CD4-positive, CD25-positive, alpha-beta regulatory T cell (primary cell): ENCODE measurements at places on chromosomes 2 and 18. TPM values are rescaled to one million over a fixed set of nuclear protein-coding genes. Genes with fewer than 3 reads are reported as not detected.
A peak's percentile ranks its signal among the peaks of the same experiment; 100 is the strongest.

DNA sequence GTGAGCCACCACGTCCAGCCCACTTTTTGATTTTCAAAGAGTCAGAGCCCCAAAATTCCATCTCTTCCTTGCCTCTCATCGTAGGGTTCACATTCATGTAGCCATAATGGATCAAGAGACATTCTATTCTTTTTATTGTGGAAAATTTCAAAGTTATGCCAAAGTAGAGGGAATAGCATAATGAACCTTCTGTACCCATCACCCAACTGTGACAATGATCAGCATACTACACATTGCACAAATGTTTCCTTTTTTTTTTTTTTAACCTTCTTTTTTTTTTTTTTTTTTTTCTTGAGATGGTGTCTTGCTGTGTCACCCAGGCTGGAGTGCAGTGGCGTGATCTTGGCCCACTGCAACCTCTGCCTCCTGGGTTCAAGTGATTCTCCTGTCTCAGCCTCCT is 162.4 kb downstream of the EML6 start:
- peaks cover 4% of the 10 kb centered on the region for H3K27me3 ChIP-seq
- no peaks in the 10 kb centered on the region for H3K4me1 ChIP-seq
- no peak overlapping the region for H3K4me3 ChIP-seq
- no peak for DNase-seq

DNA sequence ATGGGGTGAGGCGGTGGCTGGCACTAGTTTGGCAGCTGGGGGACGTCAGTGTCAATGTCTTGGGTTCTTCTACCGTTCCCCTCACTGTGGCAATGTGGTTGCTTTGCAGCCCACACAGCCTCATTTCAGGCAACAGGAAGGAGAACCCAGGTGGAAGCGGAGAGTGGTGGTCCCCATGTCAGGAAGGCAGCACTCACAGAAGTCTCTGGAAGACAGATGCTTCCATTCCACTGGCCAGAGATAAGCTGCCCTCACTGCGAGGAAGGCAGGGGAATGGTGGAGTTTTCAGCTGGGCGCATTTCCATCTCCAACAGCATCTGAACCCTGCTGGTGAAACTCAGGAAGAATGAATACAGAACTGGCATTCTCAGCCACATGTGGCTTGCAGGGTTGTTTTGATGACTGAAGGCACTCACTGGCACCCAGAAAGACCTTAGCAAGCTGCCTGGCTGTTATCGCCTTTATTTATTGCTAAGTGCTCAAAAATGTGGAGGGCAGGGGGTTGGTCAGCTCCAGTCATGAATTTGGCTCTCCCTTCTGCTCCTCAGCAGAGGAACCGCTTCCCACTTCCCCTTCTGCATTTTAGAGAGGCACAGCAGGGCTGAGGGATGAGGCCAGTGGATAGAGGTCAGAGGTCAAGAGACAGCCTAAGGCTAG is 19.4 kb downstream of the KCNIP3 start:
- no peak overlapping the region for H3K4me3 ChIP-seq
- no peaks in the 10 kb centered on the region for H3K36me3 ChIP-seq
- no peak overlapping the region for H3K27ac ChIP-seq

GRCh38 chr18:56787390-56787789 is 136.2 kb downstream of the WDR7 start:
- H3K27me3 ChIP-seq, result no peaks in the 10 kb centered on the region
- no peaks in the 10 kb centered on the region for H3K4me1 ChIP-seq
- H3K27ac ChIP-seq, result no peak overlapping the region
- no peak for DNase-seq
- H3K4me3 ChIP-seq, result no peak overlapping the region

GRCh38 chr2:137654046-137654445 is 310.2 kb upstream of the HNMT start:
- no peaks in the 10 kb centered on the region for H3K36me3 ChIP-seq
- no peak for DNase-seq
- H3K27me3 ChIP-seq, result no peaks in the 10 kb centered on the region
- no peak overlapping the region for H3K4me3 ChIP-seq
- H3K27ac ChIP-seq, result no peak overlapping the region

GRCh38 chr2:197307933-197308521 is 2.6 kb downstream of the ANKRD44 start:
- H3K27ac ChIP-seq, result peak overlapping the region; percentile 88
- no peaks in the 10 kb centered on the region for H3K27me3 ChIP-seq
- H3K36me3 ChIP-seq, result no peaks in the 10 kb centered on the region
- no peak for DNase-seq
- H3K4me1 ChIP-seq, result peaks cover 69% of the 10 kb centered on the region
- H3K4me3 ChIP-seq, result peak overlapping the region; percentile 96

DNA sequence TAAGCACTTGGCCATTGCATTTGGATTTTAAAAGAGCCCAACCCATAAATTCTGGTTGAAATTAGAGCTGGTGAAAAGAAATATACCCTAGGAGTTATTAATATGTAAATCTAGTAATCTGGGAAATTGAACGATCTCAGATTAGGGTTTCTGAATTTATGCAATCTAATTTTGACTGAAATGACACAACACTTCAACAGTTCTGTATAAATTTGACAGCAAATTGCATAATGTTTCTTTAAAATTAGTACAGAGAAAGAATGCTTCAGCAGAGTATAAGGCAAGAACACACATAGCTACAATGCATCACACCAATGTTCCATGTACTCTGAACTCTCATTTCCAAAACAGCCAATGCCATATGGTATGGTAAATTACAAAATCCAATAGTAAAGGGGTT is 201.5 kb upstream of the ITGA4 start:
- H3K4me3 ChIP-seq, result no peak overlapping the region
- no peaks in the 10 kb centered on the region for H3K4me1 ChIP-seq
- no peak for DNase-seq
- H3K27ac ChIP-seq, result no peak overlapping the region
- H3K36me3 ChIP-seq, result no peaks in the 10 kb centered on the region

GRCh38 chr2:174635776-174636404 is 38.3 kb upstream of the WIPF1 start:
- no peak for DNase-seq
- H3K36me3 ChIP-seq, result peaks cover 2% of the 10 kb centered on the region
- peak overlapping the region; percentile 95 for H3K4me3 ChIP-seq
- no peaks in the 10 kb centered on the region for H3K27me3 ChIP-seq
- peak overlapping the region; percentile 87 for H3K27ac ChIP-seq

DNA sequence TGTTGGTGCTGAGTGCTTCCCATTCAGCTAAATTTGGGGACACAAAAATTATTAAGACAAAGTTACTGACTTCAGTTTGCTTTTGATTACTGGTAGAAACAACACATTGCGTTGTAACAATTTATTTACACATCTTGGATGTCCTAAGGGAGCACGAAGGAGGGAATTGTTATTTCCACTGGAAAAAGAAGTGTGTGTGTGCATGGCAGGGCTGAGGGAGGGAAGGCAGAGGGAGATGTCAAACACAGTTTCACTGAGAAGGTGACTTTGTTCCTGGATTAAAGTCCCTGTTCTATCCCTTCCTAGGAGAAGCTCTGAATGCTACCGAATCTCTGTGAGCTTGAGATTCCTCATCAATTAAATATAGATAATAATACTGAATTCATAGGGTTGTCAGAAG is 3.8 kb upstream of the CDH20 start:
- H3K27ac ChIP-seq, result no peak overlapping the region
- no peak for DNase-seq

Gene CRYBA2
- total RNA-seq, result not detected

Gene TCF23
- total RNA-seq, result not detected
